Right hindlimb (tissue), 1 donor: ENCODE measurements at places on chromosomes 2 and 18.
A peak's percentile ranks its signal among the peaks of the same experiment; 100 is the strongest.

DNA sequence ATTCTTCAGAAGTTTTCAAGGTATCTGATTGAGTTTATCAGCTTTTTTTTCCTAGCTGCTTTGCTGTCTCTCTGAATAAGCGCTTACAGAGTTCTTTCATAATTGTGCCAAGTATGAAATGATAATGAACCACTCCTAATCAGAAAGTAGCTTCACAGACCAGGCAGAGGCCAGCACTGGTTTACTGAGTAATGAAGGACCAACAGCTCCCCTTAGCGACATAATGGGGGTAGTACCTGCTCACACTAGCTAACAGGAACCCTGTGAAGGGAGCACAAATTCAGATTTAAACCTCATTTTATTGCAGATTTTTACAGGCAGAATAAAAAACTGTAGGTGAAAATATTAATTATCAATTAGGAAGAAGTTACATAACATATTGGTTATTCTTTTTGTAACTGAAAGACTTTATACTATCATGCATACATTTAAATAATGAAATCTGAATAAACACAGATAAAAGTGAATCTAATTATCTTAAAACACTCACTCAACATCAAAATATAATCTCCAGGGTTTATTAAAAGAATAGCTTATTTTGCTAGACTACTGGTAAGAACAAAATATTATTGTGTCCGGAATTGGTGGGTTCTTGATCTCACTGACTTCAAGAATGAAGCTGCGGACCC is 53.7 kb upstream of the LRRC30 start:
- DNase-seq = peak; percentile 56

GRCh38 chr2:134301099-134301927 is 47.4 kb downstream of the MGAT5 start:
- DNase-seq = no peak

DNA sequence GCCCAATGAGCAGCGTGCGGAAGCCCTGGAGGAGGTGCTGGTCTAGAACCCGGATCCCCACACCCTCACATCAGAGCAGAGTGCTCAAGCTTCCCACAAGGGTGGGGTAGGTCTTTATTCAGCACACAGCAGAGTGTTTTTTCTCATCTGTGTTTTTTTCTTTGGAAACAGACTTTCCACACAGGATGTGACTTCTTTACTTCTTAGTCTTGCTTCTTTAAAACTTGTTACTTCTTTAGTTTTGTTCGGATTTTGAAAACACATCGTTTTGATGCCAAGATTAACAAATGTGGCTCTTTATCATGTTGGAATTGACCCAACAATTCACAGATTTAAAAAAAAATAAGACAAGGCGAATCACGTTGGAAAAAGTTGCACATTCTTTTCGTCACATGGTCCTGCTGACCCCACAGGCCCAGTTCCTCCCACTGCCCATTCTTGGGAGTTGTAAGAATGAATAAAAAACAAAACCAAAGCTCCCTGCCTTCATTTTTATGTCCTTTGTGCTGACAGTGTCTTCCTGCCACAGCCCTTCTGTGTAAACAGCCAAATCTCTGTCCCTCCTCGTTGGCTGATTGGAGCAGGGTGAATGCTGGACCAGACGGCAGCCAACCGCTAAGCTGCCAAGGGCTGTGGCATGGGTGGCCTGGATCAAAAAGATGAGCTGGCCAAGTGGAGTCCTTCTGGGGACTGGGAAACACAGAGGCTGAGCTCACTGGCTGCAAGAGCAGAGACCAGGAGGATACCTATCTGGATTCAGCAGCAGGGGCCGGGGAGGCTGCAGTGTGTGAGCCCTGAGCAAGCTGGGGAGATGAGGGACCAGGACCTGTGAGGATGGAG is 81.6 kb downstream of the TWIST2 start:
- DNase-seq = no peak

DNA sequence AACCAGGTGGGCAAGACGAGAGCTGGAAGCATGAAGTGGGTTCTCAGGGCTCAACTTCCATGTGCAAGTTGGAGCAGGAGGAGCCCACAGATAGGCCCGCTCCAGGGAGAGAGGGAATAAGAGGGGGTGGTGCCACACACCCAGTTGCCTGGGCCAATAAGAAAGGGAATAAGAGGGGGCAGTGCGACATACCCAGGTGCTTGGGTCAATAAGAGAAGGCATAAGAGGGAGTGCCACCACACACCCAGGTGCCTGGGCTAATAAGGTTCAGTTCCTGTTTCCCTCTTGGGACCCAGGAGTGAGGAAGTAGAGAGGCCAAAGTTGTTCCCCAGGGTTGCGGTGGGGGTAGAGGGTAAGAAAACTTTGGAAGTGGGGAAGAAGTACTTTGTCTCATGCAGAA is 127.5 kb downstream of the LAMA3 start:
- no peak for DNase-seq

GRCh38 chr2:53575721-53576124 is 191.9 kb upstream of the CHAC2 start:
- DNase-seq = no peak

GRCh38 chr2:6312367-6312766 is 553.3 kb downstream of the CMPK2 start:
- DNase-seq = no peak

GRCh38 chr18:24985586-24985985 is 366.4 kb downstream of the ZNF521 start:
- no peak for DNase-seq

GRCh38 chr18:7196421-7196820 is 34.5 kb upstream of the LRRC30 start:
- no peak for DNase-seq

DNA sequence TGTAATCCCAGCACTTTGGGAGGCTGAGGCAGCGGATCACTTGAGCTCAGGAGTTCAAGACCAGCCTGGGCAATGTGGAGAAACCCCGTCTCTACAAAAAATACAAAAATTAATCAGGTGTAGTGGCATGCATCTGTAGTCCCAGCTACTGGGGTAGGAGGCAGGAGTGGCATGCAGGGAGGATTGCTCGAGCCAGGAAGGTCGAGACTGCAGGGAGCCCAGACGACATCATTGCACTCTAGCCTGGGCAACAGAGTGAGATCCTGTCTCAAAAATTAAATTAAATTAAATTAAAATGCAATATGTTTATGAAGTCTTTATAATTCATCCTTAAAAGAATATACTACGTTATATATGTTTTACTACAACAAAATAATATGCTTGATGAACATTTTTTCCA is 38.1 kb downstream of the CHN1 start:
- no peak for DNase-seq

DNA sequence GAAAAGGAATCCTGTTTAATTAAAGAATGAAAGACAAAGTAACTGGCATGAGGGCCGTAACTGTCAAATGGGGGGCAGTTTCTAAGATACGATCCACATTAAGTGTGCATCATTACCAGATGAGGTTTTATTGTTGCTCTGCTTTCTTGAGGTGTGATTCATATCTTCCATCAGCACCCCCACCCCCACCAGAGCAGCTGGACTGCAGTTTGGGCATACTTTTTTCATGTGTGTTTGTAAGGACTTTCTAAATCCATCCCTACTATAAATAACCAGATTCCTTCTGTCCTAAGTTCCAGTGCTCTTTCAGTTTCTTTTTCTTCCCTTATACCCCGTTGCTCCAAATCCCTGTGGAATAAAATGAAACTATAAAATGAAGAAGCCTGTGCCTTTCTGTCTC is 142.1 kb downstream of the CDCA7 start:
- no peak for DNase-seq

- DNase-seq = no peak
Observed at GRCh38 chr2:50489092-50489491, 542.8 kb downstream of the NRXN1 start.

DNA sequence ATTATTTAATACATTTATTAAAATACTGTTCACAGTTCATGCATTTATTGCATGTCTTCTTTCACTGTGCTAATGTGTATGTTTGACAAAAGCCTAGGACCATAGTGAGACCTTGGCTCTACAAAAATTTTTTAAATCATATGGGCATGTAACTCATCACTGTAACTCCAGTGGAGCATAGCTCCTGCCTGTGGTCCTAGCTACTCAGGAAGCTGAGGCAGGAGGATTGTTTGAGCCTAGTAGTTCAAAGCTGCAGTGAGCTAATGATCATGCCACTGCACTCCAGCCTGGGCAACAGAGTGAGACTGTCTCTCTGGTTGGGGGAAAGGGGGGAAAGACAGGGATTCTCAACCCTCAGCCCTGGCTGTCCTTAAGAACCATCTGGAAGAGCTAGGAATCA is 137.8 kb downstream of the PRKCE start:
- no peak for DNase-seq

DNA sequence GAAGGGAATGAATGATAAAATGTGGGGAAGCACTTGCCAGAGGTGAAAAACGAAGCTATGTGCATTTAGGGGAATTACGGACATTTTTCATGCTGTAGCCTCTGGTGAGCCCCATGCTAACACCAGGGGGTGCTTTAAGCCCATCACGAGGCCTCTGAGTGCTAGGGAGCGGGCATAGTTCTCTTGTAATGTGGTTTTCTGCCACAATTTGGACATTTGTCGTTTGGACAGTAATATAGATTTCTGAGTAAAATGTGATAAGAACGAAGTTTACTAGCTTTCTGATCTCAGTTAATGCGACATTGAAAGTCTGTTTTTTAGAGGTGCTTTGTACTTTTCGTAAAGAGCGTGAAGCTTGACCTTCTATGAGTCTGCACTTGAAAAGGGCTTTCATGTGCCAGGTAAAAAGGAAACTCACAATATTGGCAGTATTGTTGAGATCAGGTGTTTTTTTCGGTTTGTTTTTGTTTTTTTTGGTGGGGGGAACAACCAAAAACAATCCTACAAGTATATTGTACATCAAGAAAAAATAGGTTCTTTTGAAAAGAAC is 50.6 kb downstream of the TRAF3IP1 start:
- peak; percentile 81 for DNase-seq

- DNase-seq = no peak
Observed at GRCh38 chr2:148533004-148533403, 111.5 kb upstream of the EPC2 start.

DNA sequence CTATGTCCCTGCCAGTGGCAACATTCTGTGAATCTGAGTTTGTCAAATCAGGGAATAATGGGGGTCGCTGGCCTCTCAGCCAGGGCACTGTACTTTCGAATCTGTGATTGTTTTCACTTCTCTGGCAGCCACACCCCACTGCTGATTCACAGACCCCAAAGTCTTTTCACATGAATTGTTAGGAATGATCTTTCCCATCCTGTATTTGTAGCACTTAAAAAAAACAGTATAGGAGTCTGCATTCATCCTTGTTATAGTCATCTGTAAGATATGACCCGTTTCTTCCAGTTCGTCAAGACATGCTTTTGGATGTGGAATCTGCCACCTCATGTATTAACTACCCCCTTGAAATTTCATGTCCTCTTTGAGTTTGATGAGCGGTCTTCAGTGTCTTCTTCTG is 928 bp downstream of the NAGK start:
- no peak for DNase-seq

GRCh38 chr18:62279561-62279960 is 45.5 kb upstream of the TNFRSF11A start:
- no peak for DNase-seq

DNA sequence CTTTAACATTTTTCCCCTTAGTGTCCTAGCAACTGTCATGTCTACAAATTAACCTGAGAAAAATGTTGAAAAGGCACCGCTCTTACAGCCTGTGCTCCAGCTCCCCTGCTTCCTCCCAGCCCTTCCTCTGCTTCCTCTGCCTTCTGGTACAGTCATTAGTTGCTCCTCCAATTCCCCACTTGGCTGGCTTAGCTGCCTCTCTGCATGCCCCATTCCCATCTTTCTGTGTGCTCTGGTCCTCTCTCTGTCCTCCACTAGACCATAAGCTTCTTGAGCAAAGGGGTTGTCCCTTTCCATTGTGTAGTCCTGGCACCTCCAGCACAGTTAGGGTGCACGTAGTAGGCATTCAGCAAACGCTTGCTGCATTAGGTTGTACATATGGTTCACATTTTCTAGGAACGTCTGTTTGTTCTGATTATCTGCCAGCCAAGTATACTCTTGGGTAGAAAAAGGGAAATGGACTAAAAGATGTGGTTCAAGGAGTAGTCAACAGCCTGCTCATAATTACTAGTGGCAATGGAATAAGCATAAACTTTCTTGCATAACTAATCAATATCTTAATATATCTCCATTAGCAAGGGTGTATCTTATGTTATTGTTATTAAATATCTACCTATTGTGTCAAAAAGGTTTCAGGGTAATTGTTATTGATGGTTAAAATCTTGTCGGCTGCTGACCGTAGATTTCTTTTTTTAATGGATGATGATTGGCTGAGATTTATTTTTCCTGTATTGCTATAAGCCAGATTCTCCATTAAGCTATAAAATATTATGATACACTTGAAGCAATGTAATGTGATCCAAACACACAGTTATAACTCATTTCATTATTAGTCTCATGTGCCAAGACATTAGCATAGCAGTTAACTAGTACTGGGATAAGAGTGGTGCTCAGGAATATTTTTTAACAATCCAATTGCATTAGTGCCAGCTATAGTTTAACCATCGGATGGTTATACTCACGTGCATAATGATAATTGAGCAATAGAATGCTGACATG is 340.1 kb downstream of the SLC4A3 start:
- DNase-seq = peak; percentile 79

DNA sequence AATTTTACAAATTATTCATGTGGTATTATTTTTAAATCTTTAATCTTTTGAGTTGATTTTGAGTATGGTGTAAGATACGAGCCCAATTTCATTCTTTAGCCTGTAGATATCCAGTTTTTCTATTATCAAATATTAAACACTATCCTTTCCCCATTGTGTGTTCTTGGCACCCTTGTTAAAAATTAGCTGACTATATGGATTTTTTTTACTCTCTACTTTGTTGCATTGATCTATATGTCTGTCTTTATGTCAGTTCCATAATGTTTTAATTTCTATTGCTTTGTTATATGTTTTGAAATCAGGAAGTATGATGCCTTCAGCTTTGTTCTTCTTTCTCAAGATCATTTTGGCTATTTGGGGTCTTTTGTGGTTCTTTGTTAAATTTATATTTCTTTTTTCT is 80.9 kb upstream of the ZNF804A start:
- no peak for DNase-seq

- DNase-seq = no peak
Observed at GRCh38 chr2:160085662-160086061, 23.2 kb upstream of the PLA2R1 start.

- no peak for DNase-seq
Observed at GRCh38 chr2:109236147-109236546, 107.1 kb downstream of the SH3RF3 start.

DNA sequence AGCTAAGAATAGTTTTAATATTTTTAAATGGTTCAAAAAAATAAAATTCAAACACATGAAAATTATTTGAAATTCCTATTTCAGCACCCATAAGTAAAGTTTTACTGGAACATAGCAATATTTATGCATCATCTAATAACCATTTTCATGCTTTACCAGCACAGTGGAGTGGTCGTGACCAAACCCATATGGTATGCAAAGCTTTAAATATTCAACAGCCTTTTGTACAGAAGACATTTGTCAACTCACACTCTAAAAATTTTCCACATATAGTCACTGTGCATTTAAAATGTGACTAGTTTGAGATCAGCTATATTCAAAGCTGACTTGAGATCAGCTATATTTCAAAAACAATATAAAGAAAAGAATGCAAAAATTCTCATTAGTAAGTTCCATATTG is 46.2 kb downstream of the PUM2 start:
- no peak for DNase-seq
